ENCODE measurements at places on chromosomes 2 and 18.
A peak's percentile ranks its signal among the peaks of the same experiment; 100 is the strongest.

DNA sequence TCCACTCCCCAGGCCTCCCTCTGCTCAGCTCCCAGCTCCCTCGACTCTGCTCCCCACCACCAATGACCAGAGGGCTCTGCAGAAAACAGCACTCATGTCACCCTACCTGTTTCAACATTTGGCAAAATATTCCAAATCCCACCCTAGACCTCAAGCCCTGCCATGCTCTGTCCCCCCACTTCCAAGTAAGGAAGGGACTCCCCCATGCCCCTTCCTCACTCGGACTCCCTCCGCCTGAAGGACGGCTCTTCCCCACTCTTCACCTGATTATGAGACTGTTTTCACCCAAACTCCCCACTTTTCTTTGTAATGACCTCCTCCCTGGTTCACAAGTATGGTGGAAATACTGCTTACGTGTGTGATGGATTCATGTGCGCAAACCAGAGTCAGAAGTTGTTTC, 208.4 kb downstream of the MGAT5 start:
- DNase-seq: no peak

DNA sequence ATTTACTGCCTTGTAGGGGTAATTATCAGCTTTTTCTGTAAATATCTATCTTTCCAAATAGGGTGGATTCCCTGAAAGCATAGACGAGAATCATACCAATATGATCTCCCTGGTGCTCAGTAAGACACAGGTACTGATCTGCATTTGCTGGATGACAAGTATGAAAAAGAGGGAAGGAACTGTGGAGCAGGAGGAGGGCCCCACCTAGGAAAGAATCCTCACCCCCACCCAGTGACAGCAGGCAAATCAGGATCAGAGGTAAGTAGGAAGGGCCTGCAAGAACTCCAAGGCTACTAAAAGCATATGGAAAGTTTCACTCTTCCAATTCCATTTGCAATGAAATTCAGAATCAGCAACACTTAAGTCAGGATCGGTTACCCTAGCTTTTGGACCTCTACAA, 42.3 kb downstream of the METTL8 start:
- DNase-seq: no peak

DNA sequence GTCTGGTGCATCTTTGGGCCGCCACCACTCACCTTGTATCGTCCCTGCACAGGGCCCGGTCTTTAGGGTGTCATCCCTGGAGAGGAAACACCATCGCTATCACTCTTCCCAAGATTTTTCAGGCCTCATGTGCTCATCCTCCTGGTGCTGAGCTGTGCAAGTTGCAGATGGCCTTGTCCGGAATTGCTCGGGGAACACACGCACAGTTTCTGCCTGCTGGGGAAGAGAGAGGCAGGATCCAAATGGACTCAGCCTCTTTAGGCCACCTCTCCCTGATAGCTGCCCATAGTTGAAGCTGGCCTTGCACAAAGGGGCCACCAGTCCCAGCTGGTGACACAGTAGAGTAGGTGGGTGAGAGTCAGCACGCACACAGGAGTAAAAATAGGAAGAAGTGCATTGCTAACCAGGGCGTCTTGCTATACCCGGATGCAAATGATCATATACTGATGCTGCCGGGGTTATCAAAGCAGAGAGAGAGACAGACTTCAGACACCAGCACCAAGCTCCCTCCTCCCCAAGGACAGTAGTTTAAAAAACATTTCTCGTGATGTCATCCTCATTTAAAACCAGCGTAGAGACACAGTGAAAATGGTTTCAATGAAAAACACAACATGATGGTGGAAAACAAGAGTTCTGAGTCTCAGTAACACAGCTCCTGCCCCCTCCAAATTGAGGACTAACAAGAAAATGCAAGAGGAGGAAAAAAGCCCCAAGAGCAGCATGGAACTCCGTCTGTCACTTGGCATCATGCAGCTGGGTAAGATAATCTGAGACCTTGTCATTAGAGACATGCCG, 147.5 kb upstream of the NCK2 start:
- DNase-seq: no peak

GRCh38 chr2:30271301-30271700, 40.0 kb downstream of the LBH start:
- no peak for DNase-seq

DNA sequence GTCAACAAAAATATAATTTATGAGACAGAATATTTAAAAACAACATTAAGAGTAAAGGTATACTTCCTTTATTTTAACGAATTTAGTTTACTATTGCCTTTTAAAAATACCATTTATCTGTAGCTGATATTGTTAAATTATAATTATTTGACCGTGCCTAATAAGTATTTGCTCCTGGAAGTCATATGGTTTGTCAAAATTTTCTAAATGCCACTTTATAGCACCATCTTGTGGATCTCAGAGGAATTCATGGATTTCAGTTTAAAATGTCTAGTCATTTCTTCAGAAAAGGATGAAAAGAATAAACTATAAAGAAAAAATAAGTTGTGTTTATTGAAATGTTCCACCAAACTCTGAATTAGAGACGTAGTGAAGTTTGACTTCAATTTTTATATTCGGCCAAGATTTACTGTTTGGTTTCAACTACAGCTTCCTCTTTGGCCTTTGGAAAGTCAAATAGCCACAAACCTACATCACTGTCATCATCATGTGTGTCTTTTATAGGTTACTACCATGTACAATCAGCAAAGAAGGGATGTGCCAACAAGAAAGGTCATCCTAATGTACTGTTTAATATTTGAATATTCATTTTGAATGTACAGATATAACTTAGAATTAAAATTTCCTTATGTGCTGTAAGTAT, 10.3 kb upstream of the FTCDNL1 start:
- peak; percentile 24 for DNase-seq

GRCh38 chr2:222998459-222998858, 53.5 kb upstream of the KCNE4 start:
- no peak for DNase-seq

DNA sequence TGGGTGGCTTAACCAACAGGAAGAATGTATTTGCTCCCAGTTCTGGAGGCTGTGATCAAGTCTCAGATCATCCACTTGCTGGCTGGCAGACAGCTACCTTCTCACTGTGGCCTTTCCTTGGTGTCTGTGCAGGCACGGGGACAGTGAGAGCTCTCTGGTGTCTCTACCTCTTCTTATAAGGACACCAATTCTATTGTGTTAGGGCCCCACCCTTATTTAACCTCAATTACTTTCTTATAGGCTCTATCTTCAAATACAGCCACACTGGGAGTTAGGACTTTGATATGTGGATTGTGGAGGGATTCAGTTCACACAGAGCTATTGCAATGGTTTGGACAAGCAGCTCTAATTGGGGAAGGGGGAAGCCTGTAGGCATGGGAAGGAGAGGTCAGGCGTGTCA, 25.3 kb upstream of the IL1RN start:
- DNase-seq: no peak

GRCh38 chr2:29420999-29421782, 306.0 kb downstream of the CLIP4 start:
- peak; percentile 28 for DNase-seq

GRCh38 chr18:26819046-26819445, 46.5 kb downstream of the AQP4 start:
- DNase-seq: no peak

DNA sequence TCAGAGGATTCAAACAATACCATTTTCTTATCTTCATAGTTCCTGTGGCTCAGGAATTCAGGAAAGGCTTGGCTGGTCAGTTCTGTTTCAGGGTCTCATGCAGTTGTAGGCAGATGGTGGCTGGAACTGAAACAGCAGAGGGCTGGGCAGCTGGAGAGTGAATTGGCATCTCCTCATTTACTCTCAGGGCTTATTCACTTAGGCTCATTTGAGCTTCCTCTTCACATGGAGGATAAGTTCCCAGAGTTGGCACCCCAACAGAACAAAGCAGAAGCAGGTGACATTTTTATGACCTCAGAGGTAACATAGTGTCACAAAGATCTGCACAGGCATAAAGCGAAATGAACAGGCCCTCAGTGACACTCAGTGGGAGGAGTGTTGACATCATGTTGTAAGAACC, 66.1 kb downstream of the RBBP8 start:
- DNase-seq: peak; percentile 6

DNA sequence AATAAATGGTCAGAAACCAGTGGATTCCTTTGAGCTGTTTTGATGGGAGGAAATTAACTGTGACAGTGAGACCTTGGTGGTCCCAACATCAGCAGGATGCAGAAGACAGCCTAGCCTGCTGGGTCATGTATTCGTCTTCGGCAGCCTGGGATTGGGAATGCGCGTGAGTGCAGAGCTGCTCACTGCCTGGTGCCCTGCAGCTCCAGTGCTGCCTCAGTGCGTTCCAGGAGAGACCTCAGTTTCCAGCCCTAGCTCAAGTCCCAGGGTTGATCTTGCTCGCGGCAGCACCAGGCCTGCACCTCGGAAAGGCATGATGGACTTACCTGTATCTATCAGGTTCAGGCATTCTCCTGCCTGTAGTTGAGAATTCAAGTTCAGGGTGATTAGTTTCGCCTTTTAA, 203.9 kb downstream of the SH3RF3 start:
- DNase-seq: no peak

DNA sequence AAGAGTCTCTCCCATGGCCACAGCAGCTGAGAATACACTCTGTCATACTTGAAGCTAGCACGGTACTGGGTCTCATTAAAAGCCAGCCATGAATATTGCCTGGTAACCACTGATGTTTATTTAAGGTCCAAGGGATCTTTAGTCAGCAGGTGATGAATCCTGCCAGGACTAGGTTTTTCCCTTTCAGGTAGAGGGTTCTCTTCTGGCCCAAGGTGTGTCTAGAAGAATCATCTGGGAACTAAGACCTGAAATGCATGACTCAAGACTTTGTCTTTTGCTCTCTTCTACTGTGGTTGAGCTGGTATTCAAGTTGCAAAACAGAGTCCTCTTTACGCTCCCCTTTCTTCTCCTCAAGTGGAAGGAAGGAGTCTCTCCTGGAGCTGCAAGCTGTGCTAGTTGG, 400.5 kb upstream of the FSIP2 start:
- no peak for DNase-seq

DNA sequence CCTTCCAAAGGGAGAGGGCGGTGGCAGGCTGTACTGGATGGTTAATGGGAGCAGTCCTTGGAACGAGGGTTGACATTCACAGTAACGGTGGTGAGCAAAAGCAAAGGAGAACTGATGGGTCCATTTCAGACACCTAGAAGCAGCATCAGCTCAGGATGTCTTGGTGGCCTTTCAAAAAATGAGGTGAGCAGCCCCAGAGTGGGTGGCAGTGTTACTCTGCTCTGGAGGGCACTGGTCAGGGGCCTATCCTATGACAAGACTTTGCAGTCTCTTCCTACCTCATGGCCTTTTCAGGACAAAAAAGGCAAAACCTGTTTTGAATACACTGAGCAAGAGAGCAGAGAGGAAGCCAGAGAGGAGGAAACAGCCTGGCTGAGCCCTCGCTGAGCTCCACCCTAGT, 23.5 kb downstream of the CAPN14 start:
- DNase-seq: no peak

DNA sequence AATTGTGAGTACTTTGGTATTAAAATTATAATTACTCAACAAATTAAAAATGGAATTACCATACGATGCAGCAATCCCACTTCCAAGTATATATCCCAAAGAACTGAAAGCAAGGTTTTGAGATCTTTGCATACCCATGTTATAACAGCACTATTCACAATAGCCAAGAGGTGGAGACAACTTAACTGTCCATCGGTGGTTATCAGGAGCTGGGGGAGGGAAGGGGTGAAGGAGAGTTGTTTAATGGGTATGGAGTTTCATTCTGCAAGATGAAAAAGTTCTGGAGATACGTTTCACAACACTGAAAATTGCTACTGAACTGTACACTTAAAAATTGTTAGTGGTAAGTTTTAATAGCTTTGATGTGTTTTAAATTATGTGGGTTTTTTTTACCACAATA, 25.7 kb downstream of the RAB10 start:
- DNase-seq: no peak

DNA sequence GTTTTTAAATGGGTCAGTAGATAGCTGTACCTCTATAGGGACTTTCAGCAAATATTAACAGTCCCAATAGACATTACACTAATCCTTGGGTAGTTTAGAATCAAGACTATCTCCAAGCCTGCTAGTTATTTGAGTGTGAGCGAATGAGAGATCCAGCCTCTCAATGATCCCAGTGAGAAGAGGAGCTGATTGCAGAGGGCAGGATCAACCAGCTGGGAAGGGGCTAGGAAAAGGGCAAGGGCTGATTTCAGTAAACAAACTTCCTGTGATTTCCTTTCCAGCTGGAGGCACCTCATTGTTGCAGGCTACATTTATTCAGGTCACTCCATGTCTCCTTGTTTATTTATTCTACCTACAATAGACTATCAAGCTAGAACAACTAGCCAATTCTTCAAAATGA, 84.1 kb upstream of the CTNNA2 start:
- no peak for DNase-seq
